ENCODE measurements at places on chromosomes 12 and 14.

DNA sequence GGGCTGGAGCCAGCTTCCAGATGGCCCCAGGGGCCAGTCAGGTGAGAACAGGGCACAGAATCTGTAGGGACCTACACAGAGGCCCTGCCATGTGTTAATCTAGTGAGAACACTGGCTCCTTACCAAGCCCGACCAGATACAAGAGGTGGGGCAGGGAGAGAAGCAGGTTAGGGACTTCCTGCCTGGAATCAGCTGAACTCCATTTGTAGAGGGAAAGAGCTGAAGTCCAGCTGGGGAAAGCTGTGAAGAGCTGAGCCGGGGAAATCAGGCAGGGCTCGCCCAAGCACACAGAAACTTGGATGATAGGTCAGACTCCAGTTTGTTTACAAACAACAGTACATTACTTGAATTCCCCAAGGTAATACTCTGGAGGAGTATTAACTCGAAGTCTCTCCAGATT lies 46.7 kb downstream of the PTGER2 start:
- DNase-seq = no peak

DNA sequence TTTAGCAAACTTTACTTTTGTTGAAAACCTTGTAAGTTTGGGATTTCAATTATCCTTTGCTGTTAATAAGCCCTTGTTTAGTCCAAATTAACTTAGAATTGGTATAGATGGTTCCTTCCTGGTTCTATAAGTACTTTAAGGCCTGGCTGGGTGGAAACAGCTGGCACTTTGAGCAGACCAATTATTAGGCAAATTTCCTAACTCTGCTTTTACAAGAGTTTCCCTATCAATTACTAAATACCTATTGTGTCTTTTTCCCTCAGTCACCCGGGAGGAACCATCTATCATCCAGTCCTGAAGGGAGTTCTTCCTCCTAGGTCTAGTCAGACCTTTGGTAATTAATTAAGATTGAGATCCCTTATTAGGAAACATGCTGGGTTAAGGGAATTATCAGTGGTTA lies 138.0 kb downstream of the SLC38A6 start:
- DNase-seq = no peak

DNA sequence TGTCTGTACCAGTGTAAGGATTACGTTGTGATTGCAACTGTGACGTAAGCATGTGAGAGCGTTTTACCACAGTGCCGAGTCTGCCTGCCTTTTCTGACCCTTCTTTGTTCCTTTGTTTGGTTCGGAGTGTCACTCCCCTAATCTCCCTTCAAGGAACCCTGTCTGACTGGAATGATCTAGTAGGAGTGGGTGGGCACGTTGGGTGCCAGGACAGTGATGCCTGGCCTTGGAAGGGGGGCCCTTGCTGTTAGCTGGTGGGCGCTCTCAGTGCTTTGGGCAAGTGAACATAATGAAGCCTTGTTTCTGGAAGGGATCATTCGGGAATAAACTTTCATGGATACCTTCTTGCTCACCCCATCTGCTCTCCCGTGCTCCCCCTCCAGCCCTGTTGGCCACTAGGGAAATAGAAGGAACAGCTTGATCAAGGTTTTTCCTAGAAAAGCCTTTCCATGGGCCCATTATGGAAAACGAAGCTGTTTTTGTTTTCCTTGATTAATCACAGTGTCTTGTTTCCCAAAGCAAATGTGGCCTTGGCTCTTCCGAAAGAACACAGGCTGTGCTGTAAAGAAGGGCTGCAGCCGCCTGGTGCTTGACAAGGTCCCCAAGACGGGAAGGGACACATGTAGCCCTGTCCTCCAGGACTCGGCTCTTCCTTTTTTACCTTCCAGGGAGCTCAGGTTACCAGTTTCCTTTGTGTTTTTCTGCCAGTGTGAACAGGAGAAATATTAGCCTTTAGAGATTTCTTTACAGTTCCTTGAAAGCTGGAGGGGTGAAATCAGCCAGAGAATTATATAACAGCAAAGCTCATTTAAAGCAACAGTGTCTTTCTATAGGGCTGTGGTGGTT lies 215.5 kb downstream of the CRADD start:
- DNase-seq = no peak

GRCh38 chr12:121990114-121990647 lies 31.5 kb upstream of the BCL7A start:
- no peak for DNase-seq

DNA sequence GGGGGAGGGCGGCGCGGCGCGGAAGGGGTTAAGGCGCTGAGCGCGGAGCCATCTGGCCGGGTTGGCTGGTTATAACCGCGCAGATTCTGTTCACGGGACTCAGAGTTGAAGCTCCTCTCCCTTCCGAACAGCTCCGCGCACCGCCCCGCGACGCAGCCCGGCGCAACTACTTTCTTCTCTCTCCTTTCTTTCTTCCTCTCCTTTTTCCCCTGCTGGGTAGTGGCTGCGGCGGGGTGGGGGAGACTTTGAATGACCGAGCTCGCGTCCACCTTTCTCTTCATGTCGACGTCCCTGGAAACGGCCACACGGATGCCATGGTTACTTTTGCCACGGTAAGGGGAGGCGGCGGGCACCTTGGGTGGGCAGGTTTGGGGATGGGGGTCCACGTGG lies at the start of gene NTF3:
Gene NTF3 (plus strand): TSS at position 98 of the 390 bp plus-strand sequence. CDS start 217 bp downstream, at position 315.
- DNase-seq = peak; percentile 6
